ENCODE measurements at places on chromosomes 11 and 22.

DNA sequence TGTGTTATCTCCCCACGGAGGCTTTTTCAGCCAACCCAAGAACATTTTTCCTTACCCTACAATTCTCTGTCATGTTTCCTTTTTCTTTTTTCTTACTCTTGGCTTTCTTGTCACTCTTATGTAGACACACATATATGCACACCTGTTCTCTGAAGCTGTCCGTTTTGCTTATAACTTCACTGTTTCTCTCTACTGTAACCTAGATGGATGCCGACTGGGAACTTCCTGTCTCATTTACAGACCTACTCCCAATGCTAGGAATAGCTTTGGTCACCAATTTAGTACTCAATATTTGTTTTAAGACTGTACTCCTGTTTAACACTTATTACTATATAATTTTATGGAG is 9.9 kb upstream of the CASP12 start:
- DNase-seq, result no peak

GRCh38 chr11:12642806-12643428 is 31.3 kb upstream of the TEAD1 start:
- no peak for DNase-seq

GRCh38 chr11:105156720-105157119 is 17.2 kb upstream of the CARD18 start:
- DNase-seq, result no peak

- DNase-seq, result no peak
These were observed 110.2 kb downstream of the RBFOX2 start for GRCh38 chr22:35918456-35918855.

- no peak for DNase-seq
These were observed 315.1 kb downstream of the LARGE1 start for GRCh38 chr22:33605221-33605620.

DNA sequence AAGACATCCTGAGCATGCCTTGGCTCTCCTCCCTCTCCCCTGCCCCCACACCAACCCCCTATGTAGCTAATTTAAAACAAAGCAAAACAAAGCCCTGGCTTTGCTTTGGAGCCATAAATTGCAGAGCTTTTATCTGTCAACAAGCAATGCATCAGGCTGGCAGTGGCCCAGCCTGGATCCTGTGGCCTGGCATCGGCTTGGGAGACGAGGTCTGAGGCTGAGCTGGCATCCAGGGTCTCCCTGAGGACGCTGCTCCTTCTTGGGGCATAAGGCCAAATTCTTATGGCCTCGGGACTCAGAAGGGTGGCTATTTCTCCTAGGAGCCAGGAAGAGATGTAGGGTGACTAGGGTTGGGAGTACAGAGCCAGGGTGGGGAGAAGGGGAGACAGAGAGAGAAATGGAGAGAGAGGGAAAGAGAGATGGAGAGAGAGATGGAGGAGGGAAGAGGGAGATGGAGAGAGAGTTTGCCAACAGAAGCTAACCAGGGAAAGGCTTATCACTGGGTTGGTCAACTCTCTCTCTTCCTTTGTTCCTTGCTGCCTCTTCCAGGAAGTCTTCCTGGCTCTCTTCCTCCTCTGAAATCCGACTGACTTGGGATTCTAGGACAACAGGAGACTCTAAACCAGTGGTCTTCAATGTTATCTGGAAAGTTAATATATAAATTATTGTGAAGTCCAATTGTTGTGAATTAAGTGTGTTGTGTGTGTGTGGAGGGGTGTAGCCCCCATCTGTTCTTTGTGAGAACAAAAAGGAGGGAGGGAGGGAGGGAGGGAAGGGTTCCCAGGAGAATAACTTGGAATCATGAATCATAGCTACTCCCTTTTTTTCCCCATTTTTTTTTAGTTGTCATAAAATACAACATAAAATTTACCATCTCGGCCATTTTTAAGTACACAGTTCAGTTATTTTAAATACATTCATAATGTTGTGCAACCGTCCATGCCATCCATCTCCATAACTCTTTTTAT is 29.1 kb downstream of the TSPAN18 start:
- DNase-seq, result no peak

GRCh38 chr11:57498540-57498939 is 17.0 kb downstream of the SLC43A1 start:
- no peak for DNase-seq

DNA sequence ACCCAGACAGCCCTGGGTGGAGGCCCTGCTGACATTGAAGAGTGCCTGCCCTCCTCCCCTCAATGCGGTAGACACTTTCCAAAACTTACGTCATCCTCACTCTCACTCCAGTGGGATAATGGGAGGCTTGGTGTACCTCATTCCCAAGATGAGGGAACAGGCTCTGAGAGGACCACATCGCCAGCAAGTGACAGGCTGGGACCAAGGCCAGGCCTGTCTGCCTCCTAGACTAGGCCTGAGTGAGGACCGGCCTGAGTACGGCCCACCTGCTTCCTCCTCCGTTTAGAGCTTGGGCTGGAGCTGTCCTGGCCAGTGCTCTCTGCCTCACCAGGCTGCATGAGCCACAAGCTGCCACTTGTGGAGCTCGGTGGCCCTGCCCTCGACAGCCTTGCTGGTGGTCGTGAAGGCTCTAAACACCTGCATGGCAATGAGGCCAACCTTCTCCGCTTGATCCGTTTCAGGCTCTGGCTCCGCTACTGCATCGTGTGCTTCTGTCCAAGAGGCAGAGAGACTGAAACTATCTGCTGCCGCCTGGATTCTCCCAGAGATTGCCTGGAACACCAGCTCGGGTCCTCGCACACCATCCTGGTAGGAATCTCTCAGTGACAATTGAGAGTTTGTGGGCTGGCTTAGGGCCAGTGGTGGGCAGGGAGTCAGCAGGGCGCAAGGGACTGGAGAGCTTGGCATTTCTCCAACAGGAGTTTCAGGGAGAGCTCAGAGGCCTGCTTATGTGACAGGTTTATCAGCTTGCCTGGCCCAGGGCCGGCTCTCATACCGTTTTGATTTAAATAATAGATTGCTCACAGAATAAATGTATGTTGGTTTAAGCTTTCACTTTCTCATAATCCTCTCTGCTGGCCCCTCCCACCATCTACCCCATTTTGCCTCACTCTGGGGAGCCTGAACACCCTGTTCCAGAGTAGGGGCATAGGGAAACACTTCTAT is 9.4 kb downstream of the LRRC75B start:
- DNase-seq, result no peak

DNA sequence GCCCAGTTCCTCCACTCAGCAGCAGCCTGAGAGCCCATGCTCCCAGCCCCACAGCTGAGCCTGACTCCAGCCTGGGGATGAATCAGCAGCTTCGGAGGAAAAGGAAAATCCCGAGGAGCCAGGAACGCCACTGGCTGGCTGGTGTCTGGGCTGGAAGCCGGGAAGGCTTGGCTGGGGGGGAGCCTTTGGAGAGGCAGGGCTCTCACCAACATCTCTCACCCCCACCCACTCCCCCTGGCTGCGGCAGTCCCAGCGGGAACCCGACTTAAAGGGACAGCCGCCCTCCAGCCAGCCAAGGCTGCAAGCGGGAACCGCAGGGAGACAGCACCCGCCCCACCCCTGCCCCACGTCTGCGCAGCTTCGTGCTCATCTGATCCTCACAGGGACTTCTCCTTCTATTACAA is 28.4 kb downstream of the KIAA0930 start:
- DNase-seq, result no peak

- no peak for DNase-seq
These were observed 1333.1 kb upstream of the TENM4 start for GRCh38 chr11:80773919-80774318.

GRCh38 chr11:79412761-79413160 is 28.1 kb downstream of the TENM4 start:
- DNase-seq, result no peak

GRCh38 chr22:43060183-43060582 is 29.0 kb downstream of the TTLL1 start:
- DNase-seq, result no peak

- DNase-seq, result no peak
These were observed 6.4 kb downstream of the TSSC4 start for GRCh38 chr11:2406878-2407410.

DNA sequence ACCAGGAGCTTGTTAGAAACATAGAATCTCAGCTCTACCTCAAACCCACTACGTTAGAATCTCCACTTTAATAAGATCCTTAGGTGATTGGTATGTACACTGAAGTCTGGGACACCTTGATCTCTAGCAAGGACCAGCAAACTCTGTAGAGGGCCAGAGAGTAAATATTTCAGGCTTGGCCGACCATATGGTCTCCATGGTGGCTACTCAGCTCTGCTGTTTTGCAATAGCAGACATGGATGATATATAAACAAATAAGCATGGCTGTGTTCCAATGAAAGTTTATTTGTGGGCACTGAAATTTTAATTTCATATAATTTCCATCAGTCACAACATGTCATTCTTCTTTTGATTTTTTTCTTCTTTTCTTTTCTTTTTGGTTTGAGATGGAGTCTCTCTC is 23.9 kb downstream of the UBASH3B start:
- no peak for DNase-seq

Data from CD4-positive, alpha-beta T cell treated with Interleukin-6 at 100 ng/mL for 8 hours (primary cell).